ENCODE measurements at places on chromosomes 3 and 15. TPM values are rescaled to one million over a fixed set of nuclear protein-coding genes. Genes with fewer than 3 reads are reported as not detected.

The FBXW12 gene
- polyA plus RNA-seq, result 1.5 TPM

The TTLL3 gene
- polyA plus RNA-seq, result 75.0 TPM

The LYSMD4 gene
- polyA plus RNA-seq, result 21.4 TPM

The PAK6 gene
- 25.7 TPM for polyA plus RNA-seq

The ASB14 gene
- polyA plus RNA-seq, result 1.4 TPM

The MOBP gene
- polyA plus RNA-seq, result 318 TPM

The TRH gene
- polyA plus RNA-seq, result 23.6 TPM

The CPEB1 gene
- polyA plus RNA-seq, result 8.2 TPM

The FAM107A gene
- 55.5 TPM for polyA plus RNA-seq

The DUOXA2 gene
- not detected for polyA plus RNA-seq

The KLHL40 gene
- polyA plus RNA-seq, result 0.38 TPM

The LDHAL6B gene
- polyA plus RNA-seq, result 0.32 TPM

The MBNL1 gene
- polyA plus RNA-seq, result 35.9 TPM

The PLA1A gene
- polyA plus RNA-seq, result 0.41 TPM

The ZBED2 gene
- polyA plus RNA-seq, result not detected

The FBN1 gene
- 33.3 TPM for polyA plus RNA-seq

The PLSCR2 gene
- 0.30 TPM for polyA plus RNA-seq

The PLIN1 gene
- polyA plus RNA-seq, result 0.27 TPM

The TCAIM gene
- polyA plus RNA-seq, result 36.1 TPM

The KNG1 gene
- polyA plus RNA-seq, result 0.45 TPM

The WWTR1 gene
- polyA plus RNA-seq, result 44.9 TPM

The SPPL2A gene
- 42.1 TPM for polyA plus RNA-seq

The FAM43A gene
- polyA plus RNA-seq, result 15.5 TPM

The MUC20 gene
- polyA plus RNA-seq, result 28.3 TPM

The MYL3 gene
- 2.5 TPM for polyA plus RNA-seq

The CPNE4 gene
- polyA plus RNA-seq, result 22.8 TPM

The SLCO3A1 gene
- polyA plus RNA-seq, result 19.6 TPM

The SPESP1 gene
- polyA plus RNA-seq, result 3.2 TPM

The TMC3 gene
- polyA plus RNA-seq, result 1.5 TPM
